ENCODE measurements at places on chromosomes 4 and X.

- no peak for DNase-seq
Measured at GRCh38 chr4:566508-567295, 9.4 kb downstream of the TMEM271 start.

GRCh38 chrX:134990801-134991481 lies at the start of gene SMIM10:
SMIM10 (plus strand) TSS chrX:134990991; CDS start chrX:134991096, 105 bp downstream.
- DNase-seq: no peak

DNA sequence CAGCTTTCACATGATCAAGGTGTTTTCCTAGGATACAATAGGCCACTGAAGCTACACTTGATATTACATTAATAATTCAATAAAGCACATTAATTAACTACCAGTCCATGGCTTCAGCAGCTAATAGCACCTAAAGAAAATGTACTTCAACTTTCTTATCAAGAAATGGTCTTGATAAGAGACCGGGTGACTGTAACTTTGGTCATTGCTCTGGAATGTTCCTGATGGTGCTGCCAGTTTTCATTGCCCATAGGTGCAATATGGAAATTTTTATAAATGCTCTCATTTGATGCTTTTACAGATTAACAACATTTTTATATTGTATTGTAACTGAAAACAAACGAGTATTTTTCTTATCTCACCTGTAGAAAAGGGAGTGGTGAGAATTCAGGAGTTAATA lies 165.4 kb downstream of the SHROOM3 start:
- no peak for DNase-seq

DNA sequence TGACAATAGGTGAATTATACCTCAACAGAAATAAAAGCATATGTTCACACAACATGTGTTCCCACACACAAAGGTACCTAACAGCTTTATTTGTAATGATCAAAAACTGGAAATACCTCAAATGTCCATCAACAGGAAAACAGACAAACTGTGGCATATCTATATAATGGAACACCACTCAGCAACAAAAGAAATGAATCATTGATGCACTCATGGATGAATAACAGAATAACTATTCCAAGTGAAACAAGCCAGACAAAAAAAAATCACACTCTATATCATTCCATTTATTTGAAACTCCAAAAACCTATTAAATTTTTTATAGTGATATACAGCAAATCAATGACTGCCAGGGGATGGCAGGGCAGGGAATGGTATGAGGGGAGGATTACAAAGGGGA lies 148.1 kb downstream of the PLS3 start:
- DNase-seq: no peak

GRCh38 chr4:89739311-89739988 lies 97.5 kb downstream of the SNCA start:
- no peak for DNase-seq

- no peak for DNase-seq
Measured at GRCh38 chr4:7199129-7199725, 6.9 kb downstream of the SORCS2 start.

DNA sequence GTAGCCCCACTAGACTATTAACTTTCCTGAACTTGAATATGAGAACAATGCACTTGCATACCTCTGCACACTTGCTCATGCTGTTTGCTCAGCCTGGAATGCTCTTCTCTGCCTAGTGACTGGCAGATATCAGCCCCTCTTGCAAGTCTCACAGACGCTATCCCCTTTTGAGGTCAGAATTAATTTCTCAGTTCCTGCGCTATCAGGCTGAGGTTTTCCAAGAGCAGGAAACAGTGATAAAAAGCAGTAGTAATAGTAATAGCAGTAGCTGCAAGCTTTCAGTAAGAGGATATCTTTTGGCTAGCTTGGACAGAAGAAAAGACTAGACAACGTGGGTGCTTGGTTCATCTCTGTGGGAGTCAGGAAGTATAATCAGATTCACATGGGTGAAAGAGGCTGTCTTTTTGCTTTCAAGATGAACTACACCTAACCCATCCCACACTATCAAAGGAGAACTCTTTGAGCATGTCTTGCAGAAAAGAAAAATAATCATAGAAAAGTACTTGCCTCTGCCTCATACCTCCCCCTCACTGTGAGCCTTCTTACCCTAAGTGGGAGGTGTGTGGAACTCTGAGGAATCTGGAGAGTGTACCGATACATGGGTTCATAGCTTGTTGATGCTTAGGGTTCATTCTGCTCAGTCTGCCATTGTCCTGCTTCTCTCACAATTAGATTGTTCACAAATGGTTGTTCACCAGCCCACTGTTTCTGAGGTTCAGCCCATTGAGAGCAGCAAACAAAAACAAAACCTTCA lies 11.3 kb upstream of the DRP2 start:
- no peak for DNase-seq

GRCh38 chr4:111991797-111992196 lies 153.5 kb upstream of the FAM241A start:
- DNase-seq: no peak

DNA sequence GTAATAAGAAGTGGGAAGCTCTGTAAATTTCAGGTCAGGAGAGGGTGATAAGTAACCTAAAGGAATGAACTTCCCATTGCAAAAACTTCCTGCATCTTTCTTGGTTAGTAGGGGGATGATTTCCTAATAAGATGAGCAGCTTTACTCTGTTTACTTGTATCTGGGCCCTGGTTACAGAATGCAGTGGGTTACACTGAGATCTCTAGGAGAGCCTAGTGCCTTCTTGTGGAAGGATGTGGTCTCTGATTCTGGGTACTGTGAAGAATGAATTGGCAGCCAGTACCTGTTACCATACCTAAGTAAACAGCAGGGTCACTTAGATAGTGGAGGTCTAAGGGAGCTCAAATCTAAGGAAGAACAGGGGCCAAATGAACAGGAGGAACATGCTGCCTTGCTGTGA lies 320.6 kb downstream of the ARHGAP10 start:
- no peak for DNase-seq

- DNase-seq: no peak
Measured at GRCh38 chrX:13520936-13521335, 48.5 kb upstream of the EGFL6 start.
